ENCODE measurements at places on chromosomes 7 and 10. TPM values are rescaled to one million over a fixed set of nuclear protein-coding genes. Genes with fewer than 3 reads are reported as not detected.

Gene CYP3A7
- 0.46 TPM for total RNA-seq

Gene ACBD5
- 24.3 TPM for total RNA-seq

Gene CCDC146
- 15.3 TPM for total RNA-seq

Gene ADAM12
- total RNA-seq, result 5.2 TPM

Gene LBX1
- 4.7 TPM for total RNA-seq

Gene VWDE
- total RNA-seq, result 1.0 TPM

Gene CYP2C18
- total RNA-seq, result 1.8 TPM

Gene KLF14
- 0.55 TPM for total RNA-seq

Gene SPDYE2
- total RNA-seq, result not detected

Gene NACAD
- total RNA-seq, result 7.3 TPM

Gene CHST3
- total RNA-seq, result 21.7 TPM

- peaks cover 33% of the 10 kb centered on the region for H3K4me1 ChIP-seq
- peak within 1 kb of the TSS; percentile 98 for H3K4me3 ChIP-seq
- H3K36me3 ChIP-seq, result no peaks in the 10 kb centered on the region
- peak; percentile 91 for DNase-seq
- no peaks in the 10 kb centered on the region for H3K27me3 ChIP-seq
Measured at GRCh38 chr10:79068562-79069324, at the start of gene ZMIZ1. TSS of gene ZMIZ1 (plus strand) at chr10:79068966. CDS start at chr10:79201633, 132,667 bp downstream.

DNA sequence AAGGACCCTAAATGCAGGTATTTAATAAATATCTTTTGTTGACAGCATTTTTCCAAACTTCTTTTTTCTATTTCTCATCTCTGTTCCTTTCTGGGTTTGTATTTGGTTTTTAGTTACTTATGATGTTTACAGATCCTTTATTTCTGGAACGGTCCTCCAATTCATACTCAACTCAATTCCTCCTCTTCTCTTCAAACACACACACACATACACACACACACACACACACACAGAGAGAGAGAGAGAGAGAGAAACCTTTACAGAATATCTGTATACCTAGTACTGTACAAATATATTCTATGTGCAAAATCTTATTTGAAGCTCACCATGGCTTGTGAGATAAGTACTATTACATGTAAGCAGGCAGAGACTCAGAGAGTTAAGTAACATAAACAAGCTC, 21.6 kb upstream of the GOT1 start:
- no peaks in the 10 kb centered on the region for H3K36me3 ChIP-seq
- no peak for DNase-seq
- no peak overlapping the region for H3K4me3 ChIP-seq
- H3K27me3 ChIP-seq, result peaks cover 88% of the 10 kb centered on the region
- H3K27ac ChIP-seq, result no peak overlapping the region
- H3K4me1 ChIP-seq, result peaks cover 11% of the 10 kb centered on the region

GRCh38 chr10:58734664-58735063, 222.0 kb downstream of the BICC1 start:
- H3K27ac ChIP-seq, result no peak overlapping the region
- no peaks in the 10 kb centered on the region for H3K27me3 ChIP-seq
- DNase-seq, result no peak
- no peak overlapping the region for H3K4me3 ChIP-seq
- no peaks in the 10 kb centered on the region for H3K36me3 ChIP-seq
- H3K4me1 ChIP-seq, result peaks cover 7% of the 10 kb centered on the region

- peaks cover 18% of the 10 kb centered on the region for H3K4me1 ChIP-seq
- no peak for DNase-seq
- peaks cover 3% of the 10 kb centered on the region for H3K36me3 ChIP-seq
- H3K27me3 ChIP-seq, result no peaks in the 10 kb centered on the region
- peak overlapping the region; percentile 68 for H3K27ac ChIP-seq
- no peak overlapping the region for H3K4me3 ChIP-seq
Measured at GRCh38 chr7:107224374-107225223, 55.8 kb downstream of the HBP1 start.

- H3K4me3 ChIP-seq, result no peak overlapping the region
- no peak for DNase-seq
- no peak overlapping the region for H3K27ac ChIP-seq
Measured at GRCh38 chr7:79165225-79165624, 288.2 kb downstream of the MAGI2 start.

GRCh38 chr10:98460837-98461499, 14.2 kb upstream of the HPS1 start:
- peak overlapping the region; percentile 91 for H3K27ac ChIP-seq
- H3K4me3 ChIP-seq, result peak overlapping the region; percentile 12
- no peak for DNase-seq
- peaks cover 11% of the 10 kb centered on the region for H3K27me3 ChIP-seq

DNA sequence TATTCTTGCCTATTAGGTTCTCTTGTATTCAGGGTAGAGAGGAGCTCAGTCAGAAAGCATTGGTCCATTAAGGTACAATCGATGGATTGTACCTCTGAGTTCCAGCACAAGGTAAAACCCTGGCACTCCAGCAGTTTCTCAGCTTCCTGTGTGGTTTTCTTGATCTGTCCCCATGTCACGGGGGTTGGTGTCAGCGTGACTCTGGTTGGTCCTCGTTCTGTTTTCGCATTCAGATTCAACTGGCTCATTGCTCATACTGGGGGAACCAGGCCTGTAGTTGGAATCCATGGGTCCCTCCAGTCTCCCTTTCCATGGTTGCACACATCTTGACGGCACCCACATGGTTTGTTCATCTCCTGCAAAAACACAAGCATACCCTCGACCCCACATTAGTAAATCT, 32.7 kb upstream of the RASGEF1A start:
- no peak overlapping the region for H3K4me3 ChIP-seq
- H3K36me3 ChIP-seq, result no peaks in the 10 kb centered on the region
- H3K27ac ChIP-seq, result no peak overlapping the region
- no peak for DNase-seq

DNA sequence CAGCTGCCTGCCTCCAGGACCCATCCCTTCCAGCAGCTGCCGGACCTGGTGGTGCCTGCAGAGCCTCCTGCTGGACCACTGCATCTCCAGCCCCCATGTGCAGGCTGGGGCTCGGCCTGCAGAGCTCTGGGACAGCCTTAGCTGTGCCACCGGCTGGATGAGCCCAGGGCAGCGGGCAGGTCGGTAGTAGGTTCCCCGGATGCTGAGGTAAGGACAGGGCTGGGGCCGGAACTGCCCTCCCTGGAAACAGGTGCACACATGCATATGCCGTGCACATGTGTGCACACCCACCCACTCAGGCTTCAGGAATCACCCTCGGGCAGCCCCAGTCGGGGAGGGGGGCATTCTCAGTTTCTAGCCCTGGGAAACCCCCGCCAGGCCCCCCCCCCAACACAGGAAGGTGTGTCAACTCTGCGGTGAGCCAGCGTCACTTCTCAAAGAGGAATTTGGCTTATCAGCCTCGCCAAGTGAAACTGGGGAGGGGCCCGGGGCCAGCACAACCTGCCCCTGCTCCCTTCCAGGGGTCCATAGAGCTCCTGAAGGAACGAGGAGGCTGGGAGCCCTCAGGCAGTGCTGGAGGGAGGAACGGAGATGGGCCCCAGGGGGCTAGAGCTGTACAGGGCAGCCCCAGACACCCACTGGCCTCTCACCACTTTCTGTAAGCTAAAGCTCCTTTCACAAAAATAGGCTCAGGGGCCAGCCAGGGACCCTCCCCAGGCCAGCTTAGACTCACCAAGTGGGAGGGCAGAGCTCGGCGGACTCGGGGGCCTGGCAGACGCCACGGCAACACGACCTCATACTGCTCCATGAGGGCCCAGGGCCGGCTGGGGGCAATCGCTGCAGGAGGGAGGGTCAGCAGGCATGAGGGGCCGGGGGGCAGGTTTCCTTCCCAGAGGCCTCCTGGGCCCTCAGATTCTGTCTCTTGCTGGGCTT, 1.7 kb downstream of the ADAM8 start:
- no peak overlapping the region for H3K4me3 ChIP-seq
- H3K27me3 ChIP-seq, result peaks cover 3% of the 10 kb centered on the region
- H3K27ac ChIP-seq, result peak overlapping the region; percentile 81

DNA sequence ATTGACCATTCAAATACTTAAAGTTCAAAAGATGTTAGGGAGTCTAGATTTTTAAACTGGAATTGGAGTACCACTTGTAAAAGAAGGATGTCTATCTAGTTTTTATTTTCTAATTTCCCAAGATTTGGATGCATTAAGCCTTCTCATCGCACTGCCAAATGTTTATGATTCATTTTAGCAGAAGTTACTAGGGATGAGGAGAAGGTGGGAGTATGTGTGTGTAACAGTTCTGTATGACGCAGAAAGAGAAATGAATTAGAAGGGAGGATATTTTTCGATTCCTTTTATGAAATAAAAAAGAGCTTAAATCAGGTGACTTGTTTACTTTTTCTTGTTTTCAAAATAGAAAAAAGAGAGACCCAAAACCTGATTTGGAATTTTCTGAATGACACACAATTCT, 6.8 kb upstream of the SLK start:
- no peaks in the 10 kb centered on the region for H3K36me3 ChIP-seq
- H3K27me3 ChIP-seq, result no peaks in the 10 kb centered on the region
- H3K4me1 ChIP-seq, result no peaks in the 10 kb centered on the region
- no peak overlapping the region for H3K27ac ChIP-seq
- H3K4me3 ChIP-seq, result no peak overlapping the region
- DNase-seq, result no peak

- H3K36me3 ChIP-seq, result no peaks in the 10 kb centered on the region
- H3K4me1 ChIP-seq, result no peaks in the 10 kb centered on the region
- peaks cover 6% of the 10 kb centered on the region for H3K27me3 ChIP-seq
- H3K4me3 ChIP-seq, result no peak overlapping the region
Measured at GRCh38 chr7:158449942-158450341, 137.7 kb downstream of the PTPRN2 start.

DNA sequence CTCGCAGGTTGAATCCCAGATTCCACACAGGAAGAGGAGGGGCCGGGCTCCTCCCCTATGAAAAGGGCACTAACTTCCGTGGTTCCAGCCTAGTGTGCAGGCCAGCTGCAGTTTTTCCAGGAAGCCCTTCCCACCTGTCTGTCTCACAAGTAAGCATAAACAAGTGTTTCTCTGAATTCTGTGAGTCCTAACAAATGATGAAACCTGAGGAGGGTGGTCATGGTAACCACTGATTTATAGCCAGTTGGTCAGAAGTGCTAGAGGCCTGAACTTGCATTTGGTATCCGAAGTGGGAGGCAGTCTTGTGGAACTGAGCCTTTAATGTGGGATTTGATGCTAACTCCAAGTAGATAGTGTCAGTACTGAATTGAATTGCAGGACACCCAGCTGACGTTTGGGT, 54.7 kb upstream of the STEAP4 start:
- H3K36me3 ChIP-seq, result no peaks in the 10 kb centered on the region
- no peak overlapping the region for H3K27ac ChIP-seq
- H3K4me3 ChIP-seq, result no peak overlapping the region

- H3K4me3 ChIP-seq, result no peak overlapping the region
- H3K27ac ChIP-seq, result no peak overlapping the region
- H3K4me1 ChIP-seq, result peaks cover 9% of the 10 kb centered on the region
- H3K27me3 ChIP-seq, result no peaks in the 10 kb centered on the region
- no peaks in the 10 kb centered on the region for H3K36me3 ChIP-seq
Measured at GRCh38 chr10:59757966-59758365, 4.7 kb upstream of the MRLN start.

- H3K4me3 ChIP-seq, result no peak overlapping the region
- H3K27ac ChIP-seq, result no peak overlapping the region
- no peaks in the 10 kb centered on the region for H3K36me3 ChIP-seq
- peaks cover 25% of the 10 kb centered on the region for H3K4me1 ChIP-seq
- no peak for DNase-seq
- no peaks in the 10 kb centered on the region for H3K27me3 ChIP-seq
Measured at GRCh38 chr10:15486404-15486803, 115.3 kb upstream of the FAM171A1 start.

- H3K4me1 ChIP-seq, result peaks cover 20% of the 10 kb centered on the region
- H3K4me3 ChIP-seq, result no peak overlapping the region
- H3K27ac ChIP-seq, result no peak overlapping the region
Measured at GRCh38 chr7:29494350-29494749, 69.3 kb upstream of the PRR15 start.

DNA sequence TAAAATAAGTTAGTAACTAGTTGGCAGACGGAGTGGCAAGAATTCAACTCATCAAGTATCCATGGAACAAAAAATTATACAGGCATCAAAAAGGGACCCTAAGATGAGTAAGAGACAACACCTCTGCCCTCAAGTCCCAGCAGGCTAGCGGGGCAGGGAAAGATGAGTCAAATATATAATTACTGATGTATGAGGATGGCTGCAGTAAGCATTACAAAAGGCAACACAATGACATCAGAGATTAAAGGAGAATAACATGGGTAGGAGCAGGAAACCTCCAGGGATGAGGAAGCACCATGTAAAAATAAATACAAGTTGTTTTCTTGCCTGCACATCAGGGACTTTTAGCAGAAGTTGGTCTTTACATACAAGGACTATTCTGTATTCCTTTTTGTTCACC, 49.4 kb downstream of the SCRN1 start:
- DNase-seq, result no peak
- peaks cover 53% of the 10 kb centered on the region for H3K36me3 ChIP-seq
- no peak overlapping the region for H3K27ac ChIP-seq
- no peaks in the 10 kb centered on the region for H3K4me1 ChIP-seq
- H3K27me3 ChIP-seq, result no peaks in the 10 kb centered on the region

- peaks cover 47% of the 10 kb centered on the region for H3K4me1 ChIP-seq
- DNase-seq, result no peak
- no peaks in the 10 kb centered on the region for H3K27me3 ChIP-seq
- H3K27ac ChIP-seq, result peak overlapping the region; percentile 95
- peak overlapping the region; percentile 98 for H3K4me3 ChIP-seq
Measured at GRCh38 chr10:86759073-86759672, 2.8 kb downstream of the BMPR1A start.

- peak overlapping the region; percentile 75 for H3K4me3 ChIP-seq
- H3K27me3 ChIP-seq, result peaks cover 11% of the 10 kb centered on the region
- DNase-seq, result no peak
- no peaks in the 10 kb centered on the region for H3K36me3 ChIP-seq
Measured at GRCh38 chr7:11193131-11193867, 219.6 kb downstream of the PHF14 start.

- peak overlapping the region; percentile 3 for H3K27ac ChIP-seq
- peak overlapping the region; percentile 62 for H3K4me3 ChIP-seq
- no peak for DNase-seq
Measured at GRCh38 chr7:52956379-52956915, 79.0 kb upstream of the POM121L12 start.

Measured in type B pancreatic cell (in vitro differentiated cells).